ENCODE measurements at places on chromosomes 1 and 21.
A peak's percentile ranks its signal among the peaks of the same experiment; 100 is the strongest.

GRCh38 chr1:22222723-22223122 is 79.8 kb upstream of the WNT4 start:
- no peak for DNase-seq

DNA sequence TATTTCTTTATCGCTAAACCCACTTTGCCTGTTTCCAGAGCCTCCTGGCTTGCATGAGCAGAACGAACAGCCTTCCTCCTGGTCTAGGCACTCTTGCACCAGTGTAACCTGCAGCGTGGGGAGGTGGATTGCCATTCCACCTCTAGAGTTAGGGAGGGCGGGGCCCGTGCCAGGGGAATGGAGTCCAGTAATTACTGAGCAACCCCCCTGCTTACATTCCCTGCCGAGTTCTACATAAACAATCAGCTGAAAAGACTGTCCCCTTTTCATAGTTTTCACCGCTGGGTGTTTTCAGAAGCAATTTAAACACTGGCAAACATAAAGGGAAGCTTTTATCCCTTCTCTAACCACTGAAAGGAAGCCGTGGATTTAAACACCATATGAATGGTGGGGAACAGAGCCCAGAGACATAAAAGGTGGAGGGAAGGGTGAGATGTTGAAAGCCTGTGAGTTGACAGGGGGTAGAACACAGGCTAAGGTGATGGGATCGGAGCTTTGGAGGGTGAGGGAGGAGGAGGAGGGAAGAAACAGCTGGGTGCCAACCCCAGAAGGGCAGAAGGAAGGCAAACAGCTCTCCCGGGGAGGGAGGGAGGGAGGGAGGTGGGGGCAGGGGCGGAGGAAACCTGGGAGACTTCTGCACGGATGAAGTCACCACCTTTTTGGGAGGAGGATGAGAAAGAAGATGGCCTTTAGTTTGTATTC is 68.0 kb upstream of the WDR26 start:
- peak; percentile 60 for DNase-seq

DNA sequence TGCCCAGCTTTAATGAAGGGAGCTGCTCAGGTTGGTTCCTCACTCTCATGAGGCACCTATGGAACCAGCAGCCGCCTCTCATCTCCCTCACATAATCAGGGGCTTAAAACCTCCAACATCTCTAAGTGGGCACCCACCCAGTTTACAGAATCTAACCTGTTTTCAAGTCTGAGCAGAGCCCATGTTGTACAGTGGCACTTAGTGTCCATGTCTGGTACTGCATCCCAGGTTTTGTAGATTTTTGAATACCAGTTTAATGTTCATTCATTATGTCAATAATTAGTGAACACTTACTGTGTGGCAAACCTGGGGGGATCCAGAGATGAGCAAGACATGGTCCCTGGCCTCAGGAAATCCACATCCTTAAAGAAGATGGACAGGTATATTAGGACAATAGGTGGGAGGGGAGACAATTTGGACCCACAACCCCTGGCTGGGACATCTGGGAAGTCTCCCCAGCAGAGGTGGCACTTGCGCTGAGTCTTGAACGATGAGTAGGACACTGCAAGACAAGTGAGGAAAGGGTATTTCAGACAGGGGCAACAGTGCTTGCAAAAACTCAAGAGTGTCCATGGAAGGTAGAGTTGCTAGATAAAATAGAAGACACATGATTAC is 83.3 kb downstream of the LACTBL1 start:
- DNase-seq = peak; percentile 65

- no peak for DNase-seq
Observed at GRCh38 chr1:201335174-201335870, 42.2 kb downstream of the TNNT2 start.

DNA sequence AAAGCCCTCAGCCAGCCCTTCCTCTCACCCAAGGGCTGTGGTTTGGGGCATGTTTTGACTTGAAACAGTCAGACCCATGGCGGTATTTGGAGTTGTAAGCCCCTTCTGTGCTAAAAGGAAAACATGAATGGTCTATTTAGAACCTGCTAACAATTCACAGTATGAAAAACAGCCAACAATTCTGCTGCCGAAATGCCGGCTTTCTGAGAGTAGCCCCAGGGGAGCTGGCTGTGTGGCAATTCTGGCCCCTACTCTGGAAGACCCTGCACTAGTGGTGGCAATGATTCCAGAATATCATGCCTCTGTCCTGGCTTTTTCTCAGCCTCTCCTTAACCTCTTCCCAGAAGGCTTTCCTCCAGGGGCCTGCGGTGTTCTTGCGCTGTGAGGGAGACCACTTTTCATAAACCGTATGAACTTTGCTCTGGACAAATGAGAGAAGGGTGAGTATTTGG is 118.7 kb downstream of the EDEM3 start:
- DNase-seq = no peak

DNA sequence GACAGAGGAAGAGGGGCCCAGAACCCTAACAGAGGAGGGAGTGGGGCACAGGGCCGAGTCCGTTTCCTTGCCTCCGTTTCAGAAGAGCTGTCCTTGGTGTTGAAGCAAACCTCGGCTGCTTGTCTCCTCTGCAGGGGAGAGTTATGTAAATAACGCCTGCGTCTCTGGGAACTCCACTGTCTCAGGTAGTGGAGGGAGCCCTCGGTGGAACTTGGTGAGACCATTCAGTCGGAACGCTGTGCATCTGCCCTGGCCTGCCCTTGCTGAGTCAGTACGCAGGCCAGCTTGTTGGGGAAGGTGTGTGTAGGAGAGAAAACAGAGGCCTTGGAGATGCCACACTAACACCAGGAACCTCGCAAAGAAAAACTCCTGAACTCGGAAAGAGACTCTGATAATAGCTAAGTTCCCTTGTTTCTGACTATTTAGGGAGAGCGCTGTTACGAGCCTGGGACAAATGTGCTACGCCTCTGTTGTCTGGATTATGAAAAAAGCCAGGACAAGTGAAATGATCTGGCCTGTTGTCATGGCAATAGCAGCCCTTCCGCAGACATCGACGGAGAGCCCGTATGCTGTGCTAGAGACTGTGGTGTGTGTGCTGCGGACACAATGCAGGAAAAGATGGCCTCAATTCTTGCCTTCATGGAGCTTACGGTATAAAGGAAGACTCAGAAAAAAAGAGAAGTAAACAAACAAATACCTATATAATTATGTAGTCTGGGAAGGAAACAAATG is 94.6 kb upstream of the AKT3 start:
- DNase-seq = peak; percentile 49

DNA sequence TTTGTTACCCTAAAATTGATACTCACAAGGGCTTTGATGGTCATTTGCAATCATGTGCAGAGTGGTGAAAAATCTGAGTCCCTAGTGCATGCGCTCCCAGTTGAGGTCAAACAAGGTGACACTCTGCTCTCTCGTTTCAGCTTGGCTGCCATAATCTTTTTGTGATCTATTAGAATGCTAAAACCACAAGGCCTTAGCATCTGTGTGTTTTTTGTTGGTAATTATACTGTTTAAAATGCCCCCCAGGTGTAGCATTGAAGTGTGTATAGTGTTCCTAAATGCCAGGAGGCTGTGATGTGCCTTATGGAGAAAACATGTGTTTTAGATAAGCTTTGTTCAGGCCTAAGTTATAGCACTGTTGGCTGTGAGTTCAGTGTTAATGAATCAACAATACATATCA is 89.3 kb downstream of the PLD5 start:
- DNase-seq = no peak

DNA sequence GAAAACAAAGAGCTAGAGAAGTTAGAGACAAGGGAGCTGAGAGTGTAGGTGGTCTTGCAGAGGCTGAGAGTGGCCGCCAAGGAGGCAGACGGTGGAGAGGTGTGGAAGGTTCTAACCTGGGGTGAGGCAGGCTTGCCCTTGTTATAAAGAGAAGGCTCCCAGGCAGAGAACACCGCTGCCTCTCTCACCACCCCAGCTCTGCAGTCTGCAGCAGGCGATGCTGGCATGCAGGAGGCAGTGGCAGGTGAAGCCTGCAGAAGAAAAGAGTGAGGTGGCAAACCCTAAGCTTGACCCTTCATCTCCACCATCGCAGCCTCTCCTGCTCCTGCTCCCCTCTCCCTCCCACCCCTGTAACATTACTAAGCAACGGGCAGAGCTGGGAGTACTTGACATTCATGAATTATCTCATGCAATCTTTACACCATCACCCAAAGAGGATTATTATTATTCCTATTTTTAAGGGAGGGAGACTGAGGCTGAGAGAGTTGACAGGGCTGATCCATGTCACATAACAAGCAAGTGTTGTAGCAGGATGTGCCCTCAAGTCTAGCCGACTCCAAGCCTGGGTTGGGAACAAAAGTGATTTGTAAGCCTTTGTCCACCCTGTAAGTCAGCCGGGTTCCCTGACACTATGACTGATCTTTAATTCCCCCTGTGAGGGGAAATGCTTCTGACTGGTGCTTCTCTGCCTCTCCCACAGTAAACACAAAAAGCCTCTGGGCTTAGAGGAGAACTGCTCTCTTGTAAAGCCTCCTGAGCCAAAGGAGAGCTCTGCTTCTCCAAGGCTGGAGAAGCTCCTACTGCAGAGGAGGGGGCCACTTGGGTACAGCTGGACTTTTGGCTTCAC is 36.1 kb downstream of the KANK4 start:
- peak; percentile 31 for DNase-seq

- DNase-seq = no peak
Observed at GRCh38 chr21:36882776-36883175, 83.7 kb downstream of the HLCS start.

Measured in eye (tissue), 1 donor.